ENCODE measurements at places on chromosomes 7 and 10. TPM values are rescaled to one million over a fixed set of nuclear protein-coding genes. Genes with fewer than 3 reads are reported as not detected.

DNA sequence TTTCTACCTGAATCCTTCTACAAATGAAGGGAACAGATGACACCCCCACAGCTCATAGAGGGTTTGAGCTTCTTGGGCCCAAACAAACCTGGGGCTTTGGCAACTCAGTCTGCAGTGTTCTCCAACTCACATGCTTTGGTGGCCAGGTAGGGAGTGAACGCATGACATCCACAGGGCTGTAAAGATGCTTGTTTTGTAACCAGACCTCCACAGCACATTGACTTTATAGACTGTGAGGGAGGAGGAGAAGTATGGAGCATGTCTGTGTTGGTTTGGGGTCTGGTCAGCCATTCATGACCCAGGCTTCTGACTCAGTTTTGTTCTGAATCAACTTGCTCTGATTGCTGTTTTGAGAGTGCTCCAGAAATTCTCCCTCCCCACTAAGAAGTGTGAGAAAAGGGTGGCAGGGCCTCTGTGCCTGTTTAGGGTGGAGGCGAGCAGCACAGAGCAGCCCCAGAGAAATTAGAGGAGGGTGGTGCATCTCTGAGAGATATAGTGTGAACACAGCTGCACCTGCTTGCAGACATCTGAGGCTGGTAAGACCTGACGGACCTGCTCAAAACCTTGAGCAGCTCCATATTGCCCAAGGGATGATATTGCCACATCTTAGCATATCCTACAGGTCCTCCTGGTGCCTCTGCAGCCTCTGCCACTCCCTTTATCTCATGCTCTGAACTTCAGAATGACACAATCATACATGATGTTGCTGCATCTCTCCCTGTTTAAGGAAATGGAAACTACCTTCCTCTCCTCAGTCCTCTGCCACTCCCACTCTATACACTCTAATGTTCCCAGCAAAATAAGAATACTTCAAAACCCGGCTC is 287.7 kb downstream of the ABCA13 start:
- no peak for DNase-seq

DNA sequence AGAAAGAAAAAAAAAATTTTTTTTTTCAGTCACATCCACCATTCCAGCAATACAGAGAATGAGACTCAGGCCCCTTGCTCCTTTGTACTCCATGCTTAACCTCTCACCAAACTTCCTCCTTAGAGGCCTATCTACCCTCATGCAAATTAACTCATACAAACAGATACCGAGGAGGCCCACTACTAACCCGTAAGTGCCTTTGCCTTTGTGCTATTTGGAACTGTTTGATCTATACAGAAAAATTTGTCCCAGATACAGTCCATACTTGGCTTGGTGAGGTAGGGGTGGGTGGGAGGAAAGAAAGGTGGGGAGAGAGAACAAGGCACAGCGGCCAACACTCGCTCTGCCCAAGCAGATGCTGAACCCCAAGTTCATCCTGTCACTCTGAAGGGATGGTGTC is 87.8 kb upstream of the DUSP5 start:
- DNase-seq: no peak

DNA sequence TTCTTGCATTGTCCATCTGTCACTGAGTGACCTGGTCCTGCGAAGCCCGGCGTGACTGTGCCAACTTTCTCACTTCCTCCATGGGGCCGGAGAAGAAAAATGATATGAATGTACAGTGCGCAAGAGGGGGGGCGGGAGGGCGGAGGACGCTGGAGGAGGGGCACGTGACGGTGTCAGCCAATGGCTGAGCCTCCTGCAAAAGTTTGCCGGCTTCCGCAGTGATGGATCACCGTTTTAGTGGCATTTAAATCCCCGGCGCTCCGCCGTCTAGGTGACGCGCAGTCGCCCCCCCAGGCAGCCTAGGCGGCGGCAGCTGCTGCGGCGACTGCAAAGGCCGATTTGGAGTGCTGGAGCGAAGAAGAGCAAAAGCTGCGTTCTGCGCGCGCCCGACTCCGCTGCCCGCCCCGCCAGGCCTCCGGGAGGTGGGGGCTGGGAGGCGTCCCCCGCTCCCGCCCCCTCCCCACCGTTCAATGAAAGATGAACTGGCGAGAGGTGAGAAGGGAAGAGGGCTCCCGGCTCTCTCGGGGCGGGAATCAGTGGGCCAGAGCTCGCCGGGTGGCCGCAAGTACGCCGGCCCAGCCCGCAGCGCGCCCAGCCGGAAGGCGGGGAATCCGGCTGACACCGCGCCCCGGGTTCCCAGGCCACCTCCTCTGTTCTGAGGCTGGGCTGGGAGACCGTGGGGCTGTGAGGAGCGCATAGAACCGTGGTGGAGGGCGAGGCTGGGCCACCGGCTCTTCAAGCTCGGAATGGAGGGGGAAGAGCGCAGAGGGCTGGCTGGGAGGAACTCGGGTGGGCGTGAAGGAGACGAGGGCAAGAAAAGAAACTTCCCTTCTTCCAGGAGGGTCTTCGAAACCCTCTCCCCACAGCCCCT is at the start of gene HOXA1:
Gene HOXA1, minus strand, starts transcription at position 104 of the 871 bp plus-strand sequence. Its CDS starts 88 bp downstream, at position 16.
- no peak for DNase-seq

GRCh38 chr10:130066743-130067142 is 43.9 kb downstream of the C10orf143 start:
- DNase-seq: no peak

- no peak for DNase-seq
These were observed 398.1 kb upstream of the PRKCQ start for GRCh38 chr10:6978187-6978627.

DNA sequence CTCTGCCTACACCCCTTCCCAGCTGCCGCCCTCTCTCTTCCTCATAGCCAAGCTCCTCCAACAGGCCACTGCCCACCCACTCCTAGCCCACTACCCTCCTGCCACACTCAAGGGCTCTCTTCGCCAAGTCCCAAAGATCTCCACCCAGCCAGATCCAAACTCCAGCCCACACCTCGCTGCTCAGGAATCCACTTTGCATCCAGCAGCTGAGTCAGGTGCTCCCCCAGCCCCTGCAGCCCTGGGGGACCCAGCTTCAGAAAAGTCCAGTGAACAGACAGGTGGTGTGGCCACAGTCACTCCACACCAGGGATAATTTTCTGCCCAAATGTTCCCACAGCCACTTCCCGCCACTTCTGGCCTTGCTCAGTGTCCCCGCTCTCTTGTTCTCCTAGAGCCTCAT is 10.9 kb downstream of the OGDHL start:
- DNase-seq: no peak

NACAD gene
- total RNA-seq: 6.8 TPM

STMP1 gene
- total RNA-seq: 36.2 TPM

LIPF gene
- 0.27 TPM for total RNA-seq

HKDC1 gene
- 0.91 TPM for total RNA-seq

MAT1A gene
- not detected for total RNA-seq
